LNCaP clone FGC (cell line): ENCODE measurements at places on chromosomes 1 and 21.

GRCh38 chr1:214649607-214650006 is 46.6 kb downstream of the CENPF start:
- no peak for DNase-seq

- DNase-seq, result no peak
These were observed 15.1 kb downstream of the THEMIS2 start for GRCh38 chr1:27887215-27888021.

DNA sequence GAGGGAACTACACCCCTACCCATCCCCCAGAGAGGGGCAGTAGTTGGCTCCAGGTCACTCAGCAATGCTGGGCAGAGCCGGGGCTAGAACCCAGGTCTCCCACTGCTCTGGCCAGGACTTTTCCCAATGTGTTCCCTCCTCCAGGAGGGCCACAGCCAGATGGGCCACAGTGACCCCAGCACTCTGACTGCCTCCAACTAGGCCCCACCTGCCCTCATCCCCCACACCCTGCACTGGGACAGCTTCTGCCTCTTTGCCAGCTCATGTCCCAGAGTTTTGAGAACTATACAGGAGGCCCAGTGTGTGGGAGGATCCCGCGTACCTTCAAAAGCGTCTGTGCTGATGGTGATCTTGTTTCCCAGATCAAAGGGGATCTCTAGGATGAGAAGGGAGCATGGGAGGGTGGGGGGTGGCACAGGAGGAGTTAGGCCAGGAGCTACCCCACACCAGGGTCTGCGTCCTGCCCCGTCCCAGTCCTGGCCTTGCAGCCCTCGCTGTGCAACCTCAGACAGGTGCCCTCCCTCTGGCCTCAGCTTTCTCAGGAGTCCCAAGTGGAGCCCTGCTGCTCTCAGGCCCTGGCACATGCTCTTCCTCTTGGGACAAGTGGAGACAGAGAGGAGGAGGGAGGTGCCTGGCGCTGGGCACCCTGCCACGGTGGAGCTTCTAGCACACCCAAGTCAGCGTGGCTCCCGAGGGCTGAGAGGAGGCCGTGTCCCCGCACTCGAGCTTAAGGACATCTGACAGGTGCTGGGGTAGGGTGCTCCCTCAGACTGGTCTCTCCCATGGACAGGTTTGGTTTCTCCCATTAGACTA is 22.0 kb downstream of the MYOM3 start:
- DNase-seq, result no peak

GRCh38 chr1:77468257-77468948 is 186.6 kb downstream of the AK5 start:
- no peak for DNase-seq

GRCh38 chr1:93459126-93459525 is 11.2 kb downstream of the FNBP1L start:
- DNase-seq, result no peak

GRCh38 chr1:31814041-31814511 is 1.7 kb downstream of the SPOCD1 start:
- no peak for DNase-seq

GRCh38 chr1:18066576-18066975 is 41.0 kb upstream of the IGSF21 start:
- DNase-seq, result no peak

DNA sequence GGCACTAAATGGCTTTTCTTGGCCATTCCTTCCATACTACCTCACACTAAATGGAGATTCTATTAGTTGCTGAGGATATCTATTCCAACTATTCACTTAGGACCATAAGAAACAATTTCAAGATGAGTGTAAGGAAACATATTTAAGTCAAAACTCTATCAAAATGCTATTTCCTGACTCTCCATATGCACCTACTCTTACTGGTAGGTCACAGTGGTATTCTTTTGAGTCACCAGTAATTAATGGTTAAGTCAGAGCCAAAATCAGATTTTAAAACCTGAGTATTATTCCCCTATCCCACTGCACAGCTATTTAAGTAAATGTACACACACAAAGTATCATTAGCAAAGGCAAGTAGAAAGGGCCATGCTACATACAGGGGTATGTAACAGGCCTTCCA is 50.3 kb downstream of the ARID4B start:
- no peak for DNase-seq

DNA sequence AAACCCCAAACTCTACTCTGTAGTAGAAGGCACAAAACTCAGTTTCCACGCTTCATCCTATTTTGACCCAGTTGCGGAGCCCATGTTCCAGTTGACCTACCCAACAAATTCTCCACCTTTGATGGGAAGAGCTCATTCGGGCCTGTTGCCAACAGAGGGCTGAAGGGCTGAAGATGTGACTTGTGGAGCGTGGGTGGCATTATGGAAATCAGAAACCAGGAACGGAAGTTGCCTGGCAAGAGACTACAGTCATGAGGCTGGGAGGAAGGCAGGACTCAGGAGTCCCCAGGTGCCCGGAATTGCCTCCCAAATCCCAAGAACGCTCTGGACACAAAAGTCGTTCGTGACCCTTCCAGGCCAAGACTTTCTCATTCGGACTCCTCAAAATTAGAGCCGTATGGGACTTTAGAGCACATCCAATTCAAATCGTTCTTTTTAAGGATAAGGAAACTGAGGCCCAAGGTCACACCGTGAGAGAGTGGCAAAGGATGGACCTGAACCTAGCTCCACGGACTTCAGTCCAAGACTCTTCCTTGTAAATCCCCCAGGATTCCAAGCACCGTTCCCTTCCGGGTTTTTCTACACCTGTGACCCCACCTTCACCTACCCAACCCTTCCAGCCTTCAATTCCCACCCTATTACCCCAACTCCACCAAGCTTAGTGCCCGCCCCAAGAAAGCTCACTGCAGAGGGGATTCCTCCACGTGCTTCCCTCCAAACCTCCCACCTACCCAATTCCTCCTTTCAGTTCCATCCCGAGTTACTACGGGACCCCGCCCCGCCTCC is 739 bp downstream of the SMG5 start:
- DNase-seq, result no peak

- no peak for DNase-seq
These were observed 36.7 kb downstream of the PEX14 start for GRCh38 chr1:10511494-10511885.

- peak; percentile 82 for DNase-seq
These were observed 34.8 kb downstream of the KPNA6 start for GRCh38 chr1:32142446-32143301.

DNA sequence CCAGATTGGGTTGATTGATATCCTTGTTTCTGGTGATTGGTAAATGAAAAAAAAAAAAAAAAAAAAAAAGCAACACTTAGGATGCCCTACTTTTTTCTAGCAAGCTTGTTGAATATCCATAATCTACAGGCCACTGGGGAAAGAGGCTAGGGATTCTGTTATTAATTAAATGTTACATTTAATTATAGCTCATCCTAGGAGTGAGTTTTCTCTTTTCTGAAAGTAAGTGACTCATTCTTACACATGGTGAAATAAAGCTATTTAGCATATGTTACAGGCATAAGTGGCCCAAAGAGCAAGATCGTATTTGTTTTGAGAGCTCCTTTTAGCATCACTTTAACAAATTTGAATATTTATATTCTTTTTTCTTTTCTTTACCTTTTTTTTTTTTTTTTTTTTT is 94.5 kb downstream of the FNBP1L start:
- no peak for DNase-seq

DNA sequence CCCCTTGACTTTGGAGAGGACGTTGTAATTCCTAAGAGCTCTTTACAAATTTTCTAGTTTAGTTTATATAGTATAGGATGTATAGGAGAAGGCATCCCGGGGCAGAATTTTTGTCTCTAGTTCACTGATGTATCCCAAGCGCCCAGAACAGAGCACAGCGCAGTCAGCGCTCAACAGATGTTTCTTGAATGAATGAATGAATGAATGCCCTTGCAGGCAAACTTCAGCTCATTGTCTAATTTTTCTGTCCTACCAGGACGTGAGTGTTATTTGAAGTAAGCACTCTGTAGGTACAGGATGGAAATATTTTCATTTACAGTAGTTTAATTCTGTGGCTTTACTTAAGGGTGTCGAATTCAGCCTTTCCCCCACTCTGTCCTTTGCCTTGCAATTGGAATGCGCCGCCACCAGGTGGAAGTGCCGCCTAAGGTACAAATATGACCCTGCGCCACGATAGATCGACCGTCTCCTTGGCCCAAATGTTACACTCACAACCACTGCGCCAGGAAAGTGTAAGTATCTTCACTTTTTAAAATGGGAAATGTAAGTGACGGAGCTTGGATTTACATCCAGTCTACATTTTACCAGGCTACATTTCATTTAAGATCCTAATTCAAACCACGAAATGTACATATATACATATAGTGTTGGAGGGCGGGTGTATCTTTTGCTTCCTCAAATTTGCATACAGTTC is 910 bp upstream of the MRPL39 start:
- peak; percentile 56 for DNase-seq

DNA sequence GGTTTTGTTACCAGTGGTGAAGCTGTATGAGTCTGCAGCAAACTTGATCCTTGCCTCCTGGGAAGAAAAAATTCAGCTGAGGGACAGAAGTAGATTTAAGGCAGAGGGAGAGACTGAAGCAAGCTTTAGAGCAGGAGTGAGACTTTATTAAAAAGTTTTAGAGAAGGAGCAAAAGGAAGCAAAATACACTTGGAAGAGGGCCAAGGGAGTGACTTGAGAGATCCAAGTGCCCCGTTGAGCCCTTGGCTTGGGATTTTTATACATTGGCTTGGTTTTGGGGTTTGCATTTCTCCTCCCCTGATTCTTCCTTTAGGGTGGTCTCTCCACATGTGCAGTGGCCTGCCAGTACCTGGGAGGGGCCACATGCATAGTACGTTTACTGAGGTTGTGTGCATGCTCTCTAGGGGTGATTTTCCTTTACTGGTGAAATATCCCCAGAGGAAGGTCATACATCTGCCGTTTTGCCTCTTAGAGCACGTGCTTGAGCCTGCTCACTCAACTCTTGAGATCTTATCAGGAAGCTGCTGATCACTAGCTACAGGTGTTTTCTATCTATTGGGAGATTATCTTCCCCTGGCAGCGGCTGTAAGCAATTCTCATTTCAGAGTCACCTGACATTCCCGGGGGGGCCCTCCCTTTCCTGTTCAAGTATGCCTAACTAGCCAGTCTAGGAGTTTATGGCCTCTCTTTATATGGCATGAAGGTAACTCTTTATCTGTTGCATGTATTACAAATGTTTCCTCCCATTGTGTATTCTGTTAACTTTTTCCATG is 20.3 kb downstream of the FASLG start:
- DNase-seq, result no peak
